Bronchial epithelial cell (primary cell): ENCODE measurements at places on chromosomes 2 and 18. TPM values are rescaled to one million over a fixed set of nuclear protein-coding genes. Genes with fewer than 3 reads are reported as not detected.

The KIAA2012 gene
- total RNA-seq: not detected in 2 replicates

The MOCOS gene
- total RNA-seq: 24.5 and 37.0 TPM in 2 replicates

The FANCL gene
- total RNA-seq: 10.8 and 14.6 TPM in 2 replicates

The SERPINB2 gene
- total RNA-seq: 50.5 and 64.6 TPM in 2 replicates

The SRSF7 gene
- 115 and 120 TPM in 2 replicates for total RNA-seq

The CCBE1 gene
- total RNA-seq: 1.6 and 4.9 TPM in 2 replicates

The AFF3 gene
- total RNA-seq: 0.13 TPM in 1 of 2 replicates, not detected in the other

The REG1B gene
- total RNA-seq: not detected in 2 replicates

The DNER gene
- total RNA-seq: 0.51 and 1.8 TPM in 2 replicates

The PPP3R1 gene
- total RNA-seq: 19.2 and 26.5 TPM in 2 replicates

The IL36G gene
- total RNA-seq: 0.51 TPM in 1 of 2 replicates, not detected in the other

The GCKR gene
- not detected in 2 replicates for total RNA-seq

The IAH1 gene
- 66.3 and 68.7 TPM in 2 replicates for total RNA-seq

The ST8SIA3 gene
- not detected in 2 replicates for total RNA-seq
